Melanocyte of skin (primary cell): ENCODE measurements at places on chromosomes 12 and 14. TPM values are rescaled to one million over a fixed set of nuclear protein-coding genes. Genes with fewer than 3 reads are reported as not detected.

GALNT6 gene
- total RNA-seq: 0.34 and 4.0 TPM in 2 replicates

SYCP3 gene
- total RNA-seq: under 0.01 and 0.73 TPM in 2 replicates

NPC2 gene
- 197 and 198 TPM in 2 replicates for total RNA-seq

CSAD gene
- total RNA-seq: 9.6 and 18.2 TPM in 2 replicates

ARHGAP9 gene
- total RNA-seq: not detected in 2 replicates

PPP4R3A gene
- total RNA-seq: 28.6 and 56.0 TPM in 2 replicates

CCDC197 gene
- not detected in 2 replicates for total RNA-seq
